NCI-H2171 (cell line): ENCODE measurements at places on chromosomes 1 and 21.

DNA sequence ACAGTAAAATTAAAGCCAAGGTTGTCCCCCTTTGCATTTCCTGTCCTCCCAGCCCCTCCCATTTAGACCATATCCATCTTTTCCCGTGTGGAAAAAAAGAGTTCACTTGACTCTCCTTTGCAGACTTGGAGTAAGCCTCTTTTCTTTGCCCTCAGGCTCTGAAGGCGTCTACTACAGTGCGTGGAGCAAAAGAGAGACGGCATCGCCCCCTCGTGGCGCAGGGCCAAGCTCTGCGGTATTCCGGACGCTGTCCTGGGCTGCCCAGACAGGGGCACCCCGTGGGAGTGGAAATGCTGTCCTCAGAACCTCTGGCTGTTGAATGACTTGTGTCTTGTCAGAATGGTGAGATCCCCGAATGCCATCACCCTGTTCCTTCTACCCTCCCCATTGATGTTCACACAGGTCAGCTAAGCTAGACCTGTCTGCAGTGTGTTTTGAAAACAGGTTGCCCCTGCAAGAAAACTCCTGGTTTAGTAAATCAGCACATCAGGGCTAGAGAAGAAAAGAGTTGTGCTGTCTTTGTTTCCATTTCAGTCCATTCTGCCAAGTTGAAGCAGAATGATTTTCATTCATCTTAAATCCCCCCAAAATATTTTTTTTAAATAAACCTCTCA, 12.3 kb upstream of the GJA8 start:
- DNase-seq, result no peak

- DNase-seq, result no peak
These were observed 18.6 kb downstream of the A3GALT2 start for GRCh38 chr1:33302325-33302724.

- DNase-seq, result no peak
These were observed 26.6 kb downstream of the CRYAA start for GRCh38 chr21:43195121-43196021.

DNA sequence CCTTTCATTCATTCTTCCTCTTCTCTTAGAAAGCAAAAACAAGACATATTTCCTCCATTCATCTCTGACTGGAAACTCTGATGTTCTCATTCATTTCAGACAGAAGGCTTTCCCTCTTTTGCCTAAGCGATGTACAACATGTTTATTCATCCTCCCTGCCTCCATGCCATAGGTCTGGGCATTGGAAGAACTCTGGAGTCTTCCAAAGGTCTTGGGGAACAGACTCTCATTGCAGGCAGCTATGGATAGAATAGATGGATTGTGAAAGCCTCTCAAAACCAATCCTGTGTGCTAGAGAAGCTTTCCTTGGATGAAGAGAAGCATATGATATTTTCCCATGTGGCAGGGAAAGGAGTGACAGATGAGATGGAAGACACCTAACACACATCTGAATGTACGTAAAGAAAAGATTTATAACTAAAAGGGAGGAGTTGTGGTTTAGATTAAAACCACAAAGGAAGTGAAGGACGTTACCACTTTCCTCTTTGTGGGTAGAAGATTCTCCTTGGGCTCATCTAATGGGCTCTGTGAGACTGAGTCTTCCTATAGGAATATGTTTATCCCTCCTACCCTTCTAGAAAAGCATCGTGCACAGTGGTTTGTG, 38.7 kb downstream of the BCL9 start:
- DNase-seq, result no peak

DNA sequence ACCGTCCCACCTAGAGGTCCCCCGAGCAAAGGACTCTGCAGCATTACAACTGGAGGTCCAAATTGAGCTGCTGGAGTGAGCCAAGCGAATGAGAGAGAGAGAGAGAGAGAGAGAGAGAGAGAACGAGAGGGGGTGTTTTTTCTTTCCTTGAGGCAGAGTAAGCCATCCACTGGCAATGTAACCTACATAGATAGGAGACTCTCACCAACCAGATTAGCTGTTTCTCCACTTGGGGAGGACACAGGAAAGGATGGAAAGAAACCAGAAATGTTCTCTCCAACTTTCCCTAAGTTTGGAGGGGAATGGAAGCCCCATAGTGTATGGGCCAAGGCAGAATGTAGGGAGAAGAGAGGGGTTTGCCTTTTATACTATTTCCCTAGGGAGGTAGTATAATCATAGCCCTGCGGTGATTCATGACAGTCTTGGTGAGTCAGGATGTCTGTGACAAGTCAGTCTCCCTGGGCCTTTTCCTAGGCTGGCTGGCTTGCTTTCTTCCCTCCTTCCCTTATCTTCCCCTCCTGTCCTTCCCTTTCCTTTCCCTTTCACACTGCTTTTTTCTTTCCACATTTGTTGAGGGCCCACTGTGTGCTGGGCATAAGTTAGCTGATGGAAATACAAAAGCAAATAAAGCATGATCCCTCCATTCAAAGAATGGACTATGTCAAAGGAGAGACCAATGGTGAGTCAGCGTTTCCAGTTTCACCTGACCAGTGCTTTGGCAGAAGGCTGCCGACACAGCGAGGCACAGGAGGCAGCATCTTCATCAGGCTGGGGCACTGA, 7.1 kb downstream of the FNDC7 start:
- DNase-seq, result no peak

DNA sequence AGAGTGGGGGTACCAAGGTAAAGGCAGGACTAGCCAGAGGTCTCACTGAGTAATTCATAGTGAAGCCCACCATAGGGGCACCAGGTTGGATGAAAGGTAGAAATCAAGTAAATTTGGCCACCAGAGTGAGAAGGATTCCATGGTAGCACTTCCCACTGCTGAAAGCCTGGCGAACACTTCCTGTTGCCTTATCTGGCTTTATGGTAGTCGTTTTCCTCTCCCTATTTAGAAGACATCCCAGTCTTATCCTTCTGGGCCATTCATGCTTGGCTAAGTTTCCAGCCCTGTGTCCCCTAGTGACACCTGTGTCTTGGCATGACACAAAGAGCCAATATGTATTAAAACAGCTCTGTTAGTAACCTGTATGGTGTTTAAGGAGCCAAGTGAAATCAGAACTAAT, 74.3 kb upstream of the SIPA1L2 start:
- no peak for DNase-seq
